Small intestine (tissue), 16 donors: ENCODE measurements at places on chromosomes 3 and 15. TPM values are rescaled to one million over a fixed set of nuclear protein-coding genes. Genes with fewer than 3 reads are reported as not detected.

The CLDN16 gene
- not detected for polyA plus RNA-seq

The ECE2 gene
- polyA plus RNA-seq = not detected

GRCh38 chr3:139234491-139234890 is 109.3 kb upstream of the MRPS22 start:
- DNase-seq = no peak

GRCh38 chr3:108486941-108487340 is 23.5 kb downstream of the MYH15 start:
- no peak for DNase-seq

DNA sequence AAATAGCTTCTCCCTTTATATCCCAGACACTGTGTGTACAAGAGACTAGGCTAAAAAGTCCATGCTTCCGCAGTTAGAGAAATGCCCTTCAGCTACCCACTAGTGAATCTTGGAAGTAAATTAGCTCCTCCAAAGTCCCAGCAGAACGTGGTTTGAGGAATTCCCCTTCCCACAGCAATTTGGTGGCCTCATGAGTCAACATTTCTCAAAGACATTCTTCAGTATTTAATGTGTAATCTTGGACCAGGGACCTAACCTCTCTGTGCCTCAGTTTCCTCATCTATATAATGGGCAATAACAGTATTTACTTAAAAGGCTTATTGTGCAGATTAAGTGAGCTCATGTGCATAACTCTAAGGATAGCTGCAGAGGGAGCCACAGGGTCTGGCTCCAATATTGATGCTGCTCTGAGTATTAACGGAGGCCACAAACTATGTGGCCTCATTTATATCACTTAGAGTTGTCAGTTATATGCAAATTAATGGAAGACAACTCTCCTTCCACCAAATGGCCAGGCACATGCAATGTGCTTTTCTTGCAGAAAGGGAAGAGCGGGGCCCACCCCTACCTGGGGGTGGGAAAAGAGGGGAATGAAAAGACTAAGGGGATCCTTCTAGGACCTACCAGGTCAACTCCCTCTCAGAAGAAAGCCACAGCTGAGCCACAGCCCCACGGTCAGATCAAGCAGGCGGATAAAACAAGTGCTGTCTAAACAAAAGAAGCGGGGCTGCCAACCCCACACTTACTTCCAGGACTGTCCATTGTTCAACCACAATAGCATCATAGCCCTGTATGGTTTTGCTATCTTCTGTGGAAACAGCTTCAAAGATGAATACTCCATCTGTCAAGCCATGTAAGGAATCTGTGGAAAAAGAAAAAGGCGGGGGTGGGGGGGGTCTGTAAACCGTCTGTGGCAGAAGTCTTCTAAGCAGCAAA is 92.4 kb downstream of the OXNAD1 start:
- DNase-seq = no peak

The HYAL2 gene
- 11.0 TPM for polyA plus RNA-seq

- peak; percentile 37 for DNase-seq
Observed at GRCh38 chr15:74890665-74890960, 771 bp downstream of the MPI start.

- no peak for DNase-seq
Observed at GRCh38 chr15:26937134-26937533, 33.8 kb upstream of the GABRG3 start.

The CCR8 gene
- not detected for polyA plus RNA-seq

GRCh38 chr15:61038910-61039309 is 190.2 kb downstream of the RORA start:
- no peak for DNase-seq

DNA sequence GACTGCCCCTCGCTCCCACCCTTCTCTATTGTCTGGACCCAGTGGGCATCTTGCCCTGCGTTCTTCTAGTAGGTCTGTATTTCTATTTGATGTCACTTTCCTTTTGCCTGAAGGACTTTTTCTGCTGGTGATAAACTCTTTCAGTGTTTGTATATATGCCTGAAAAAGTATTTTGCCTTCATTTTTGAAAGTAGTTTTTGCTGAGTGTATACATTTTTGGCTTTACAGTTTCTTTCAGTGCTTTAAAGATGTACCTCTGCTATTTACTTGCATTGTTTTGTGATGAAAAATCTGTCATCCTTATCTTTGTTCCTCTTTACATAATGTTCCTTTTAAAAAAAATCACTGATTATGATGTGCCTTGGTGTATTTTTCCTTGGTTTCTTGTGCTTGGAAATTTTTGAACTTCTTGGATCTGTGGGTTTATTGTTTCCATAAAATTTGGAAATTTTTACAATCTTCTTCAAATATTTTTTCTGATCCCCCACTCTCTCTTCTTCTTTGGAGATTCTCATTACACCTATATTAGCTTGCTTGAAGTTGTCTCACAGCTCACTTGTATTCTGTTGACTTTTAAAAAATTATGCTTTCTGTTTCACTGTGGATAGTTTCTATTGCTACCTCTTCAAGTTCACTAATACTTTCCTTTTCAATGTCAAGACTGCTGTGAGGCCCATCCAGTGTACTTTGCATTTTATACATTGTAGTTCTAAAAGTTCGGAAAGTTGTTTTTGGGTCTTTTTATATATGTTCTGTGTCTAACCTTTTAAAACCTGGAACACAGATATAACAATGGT is 67.8 kb downstream of the RGMA start:
- no peak for DNase-seq

DNA sequence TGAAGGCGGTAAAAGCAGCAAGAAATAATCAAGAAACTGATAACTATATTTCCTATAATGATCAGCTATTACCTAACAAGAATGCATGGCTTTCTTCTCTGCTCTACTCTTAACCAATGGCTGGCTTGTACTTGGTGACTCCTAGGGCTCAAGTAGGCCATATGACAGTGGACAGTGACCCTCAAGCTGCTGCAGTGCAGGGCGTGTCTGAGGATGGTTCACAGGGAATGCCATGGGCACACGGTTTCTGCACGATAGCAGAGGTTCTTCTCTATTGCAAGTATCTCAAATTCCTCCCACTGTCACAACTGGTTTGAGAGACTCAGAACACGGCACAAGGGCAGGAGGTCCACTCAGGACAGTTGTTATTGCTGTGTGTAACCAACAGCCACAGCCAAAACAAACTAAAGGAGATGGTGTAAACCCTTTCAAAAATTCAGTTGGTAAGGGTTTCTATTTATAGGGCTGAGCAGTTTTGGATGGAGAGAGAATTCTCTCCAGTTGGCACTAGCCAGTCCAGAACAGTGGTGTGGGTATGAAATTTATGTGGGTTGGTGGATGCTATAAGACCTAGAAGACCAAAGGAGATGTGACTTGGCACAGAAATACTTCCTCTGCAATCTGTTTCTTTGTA is 103.2 kb upstream of the ST8SIA2 start:
- no peak for DNase-seq

DNA sequence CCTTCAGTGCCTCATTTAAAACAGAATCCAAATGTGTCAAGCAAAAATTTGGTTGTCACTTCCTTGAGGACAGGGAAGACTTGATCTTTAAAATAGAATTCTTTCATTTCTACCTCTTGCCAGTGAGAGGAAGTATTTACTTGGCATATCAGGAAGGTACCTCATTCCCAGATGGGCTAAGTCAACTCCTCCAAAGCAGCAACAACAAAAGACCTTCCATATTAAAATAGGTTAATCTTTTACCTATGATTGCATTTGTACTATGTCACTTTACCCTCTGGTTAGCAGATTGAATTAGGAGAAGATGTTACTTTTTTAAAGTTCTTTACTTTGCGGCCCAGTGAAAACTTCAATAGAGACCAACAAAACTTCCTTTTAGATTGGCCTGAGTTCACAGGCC is 462.1 kb upstream of the ADAMTS9 start:
- DNase-seq = peak; percentile 8

DNA sequence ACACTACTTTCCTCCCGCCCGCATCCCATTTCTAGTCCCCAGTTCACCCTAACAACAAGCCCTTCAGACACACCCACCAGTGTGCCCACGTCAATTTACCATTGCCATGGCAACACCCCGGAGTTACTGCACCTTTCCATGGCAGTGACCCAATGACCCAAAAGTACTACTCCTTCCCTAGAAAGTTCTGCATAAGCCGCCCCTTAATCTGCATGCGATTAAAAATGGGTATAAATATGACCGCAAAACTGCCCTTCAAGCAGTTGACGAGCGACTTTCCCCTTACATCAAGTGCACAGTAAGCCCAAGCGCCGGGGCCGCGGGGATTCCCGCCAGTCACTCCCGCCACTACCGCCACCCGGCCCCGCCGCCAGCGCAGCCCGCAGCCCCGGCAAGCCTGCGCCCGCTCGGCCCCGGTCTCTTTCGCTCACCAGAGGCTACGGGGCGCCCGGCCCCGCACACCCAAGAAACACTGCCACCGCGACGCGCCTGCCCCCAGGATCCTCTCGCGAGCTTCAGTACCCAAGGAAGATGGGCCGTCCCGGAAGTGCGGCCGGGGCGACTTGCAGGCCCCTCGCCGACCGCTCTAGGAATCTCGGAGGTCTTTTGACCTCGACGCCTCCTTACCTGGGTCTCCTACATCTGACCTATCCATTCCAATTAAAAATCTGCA is 27.2 kb upstream of the ZNF502 start:
- DNase-seq = peak; percentile 54

- DNase-seq = peak; percentile 10
Observed at GRCh38 chr3:99532246-99532645, 106.1 kb upstream of the COL8A1 start.

The GPR149 gene
- polyA plus RNA-seq = not detected

GRCh38 chr3:175518459-175518858 is 659.3 kb downstream of the NAALADL2 start:
- no peak for DNase-seq

- no peak for DNase-seq
Observed at GRCh38 chr3:131883086-131883485, 151.7 kb downstream of the CPNE4 start.

DNA sequence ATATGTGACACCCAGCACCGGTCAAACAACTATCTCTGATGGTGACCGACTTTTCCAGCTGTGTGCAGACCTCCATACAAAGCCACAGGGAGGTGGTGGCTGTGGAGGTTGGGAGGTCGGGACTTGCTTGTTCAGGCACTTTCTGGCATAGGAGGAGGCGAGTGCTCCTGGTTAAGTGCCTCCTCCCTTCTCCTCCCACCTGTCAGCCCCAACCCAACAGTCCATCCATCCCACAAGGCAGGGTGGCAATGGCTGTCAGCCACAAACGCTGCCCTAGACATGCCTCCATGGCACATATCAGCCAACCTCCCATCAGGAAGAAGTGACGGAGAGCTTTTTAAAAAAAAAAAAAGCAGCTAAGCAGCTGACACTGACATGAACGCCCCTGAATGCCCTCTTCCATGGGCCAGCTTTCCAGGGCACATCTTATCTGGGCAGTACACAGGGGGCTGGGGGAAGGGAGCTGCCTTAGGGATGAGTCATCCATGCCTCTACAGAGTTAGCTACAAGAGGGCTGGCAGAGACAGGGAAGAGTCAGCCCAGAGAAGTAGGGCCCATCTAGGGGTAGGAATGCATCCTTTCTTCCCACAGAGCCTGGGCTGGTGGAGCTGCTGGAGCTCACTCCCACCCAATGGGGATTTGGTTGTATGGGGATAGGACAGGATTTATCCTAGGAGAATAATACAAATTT is 41.2 kb downstream of the CCDC12 start:
- DNase-seq = peak; percentile 93

- no peak for DNase-seq
Observed at GRCh38 chr15:73930790-73931281, 4.6 kb downstream of the LOXL1 start.

- no peak for DNase-seq
Observed at GRCh38 chr3:144502402-144502801, 530.8 kb downstream of the DIPK2A start.

The SOX2 gene
- 0.22 TPM for polyA plus RNA-seq

DNA sequence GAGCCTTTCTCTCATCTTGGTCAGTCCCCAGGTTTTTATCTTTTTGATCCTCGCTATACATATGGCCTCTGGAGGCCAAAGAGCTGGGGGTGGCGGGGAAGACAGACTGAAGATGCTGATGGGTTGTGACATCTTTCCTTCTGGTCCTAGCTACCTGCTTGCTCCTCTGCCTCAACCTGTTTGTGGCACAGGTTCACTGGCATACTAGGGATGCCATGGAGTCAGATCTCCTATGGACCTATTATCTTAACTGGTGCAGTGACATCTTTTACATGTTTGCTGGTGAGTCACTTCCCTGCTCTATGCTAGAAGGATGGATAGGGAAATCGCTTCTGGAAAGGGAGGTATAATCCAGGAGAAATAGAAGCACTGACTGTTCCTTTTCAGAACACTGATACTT is 8.8 kb downstream of the TMEM202 start:
- no peak for DNase-seq

The CADM2 gene
- 2.4 TPM for polyA plus RNA-seq

DNA sequence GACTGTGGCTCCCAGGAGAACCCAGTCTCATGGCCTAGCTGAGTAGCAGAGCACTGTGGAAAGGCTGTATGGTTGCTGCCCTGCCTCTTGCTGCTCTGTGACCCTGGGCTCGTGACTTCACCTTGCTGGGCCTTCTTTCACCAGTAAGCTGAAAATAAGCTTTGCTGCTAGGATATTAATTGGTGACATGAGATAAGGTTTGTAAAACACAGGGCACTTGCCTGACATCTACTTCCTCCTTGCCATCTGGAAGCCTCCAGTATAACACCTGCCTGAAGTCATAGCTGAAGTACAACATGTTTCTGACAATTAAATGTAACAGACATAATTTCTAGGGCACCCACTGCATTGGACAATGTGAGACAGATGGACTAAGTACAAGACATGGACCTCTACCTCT is 53.6 kb downstream of the CLEC3B start:
- DNase-seq = peak; percentile 67

DNA sequence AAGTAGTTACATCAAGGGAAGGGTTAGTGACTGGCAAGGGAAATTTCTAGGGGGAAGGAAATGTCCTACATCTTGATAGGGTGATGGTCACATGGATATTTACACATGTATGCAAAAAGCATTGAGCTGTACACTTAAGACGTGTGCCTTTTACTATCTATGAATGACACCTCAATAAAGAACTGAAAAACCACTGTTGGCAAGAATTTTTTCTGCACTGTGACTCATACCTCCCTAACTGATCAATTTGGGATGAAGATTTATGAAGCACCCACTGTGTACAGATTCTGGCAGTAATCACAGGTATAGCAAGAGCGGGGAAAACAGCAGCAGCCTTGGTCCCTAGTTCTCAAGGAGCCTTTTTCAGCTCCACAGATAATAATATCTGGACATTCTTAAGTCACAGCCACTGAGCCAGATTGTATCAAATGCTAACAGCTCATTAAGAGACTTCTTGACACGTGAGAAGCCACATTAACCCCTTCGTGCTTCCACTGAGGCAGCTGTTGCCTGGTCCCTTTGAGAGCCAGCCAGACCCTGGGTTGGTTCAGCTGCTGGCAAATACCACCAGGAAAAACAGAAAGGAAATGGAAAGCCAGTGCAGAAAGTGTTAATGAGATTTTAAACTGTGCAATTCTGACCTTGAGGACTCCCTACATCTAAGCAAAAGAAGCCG is 32.0 kb upstream of the GALNT15 start:
- no peak for DNase-seq
